ENCODE measurements at places on chromosomes 3 and 15.

GRCh38 chr15:61195116-61196002, 33.7 kb downstream of the RORA start:
- DNase-seq, result no peak

DNA sequence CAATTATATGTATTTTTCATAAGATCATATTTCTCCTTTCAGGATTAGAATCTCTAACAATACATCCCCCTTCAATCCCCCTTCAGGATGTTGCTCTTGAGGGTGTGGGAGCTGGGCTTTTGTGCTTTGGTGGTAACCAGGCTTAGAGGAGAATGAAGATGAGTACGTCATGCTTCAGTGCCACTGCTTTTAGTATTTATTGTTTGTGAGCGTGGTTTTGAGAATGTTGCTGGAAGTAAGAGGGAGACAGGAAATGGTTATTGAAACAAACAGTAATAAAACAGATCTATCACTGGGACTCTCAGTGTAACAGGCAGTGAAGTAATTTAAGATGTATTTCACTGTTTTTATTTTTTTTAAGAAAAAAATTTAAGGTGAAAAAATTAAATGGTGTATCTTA, 35.3 kb downstream of the GBE1 start:
- DNase-seq, result no peak

DNA sequence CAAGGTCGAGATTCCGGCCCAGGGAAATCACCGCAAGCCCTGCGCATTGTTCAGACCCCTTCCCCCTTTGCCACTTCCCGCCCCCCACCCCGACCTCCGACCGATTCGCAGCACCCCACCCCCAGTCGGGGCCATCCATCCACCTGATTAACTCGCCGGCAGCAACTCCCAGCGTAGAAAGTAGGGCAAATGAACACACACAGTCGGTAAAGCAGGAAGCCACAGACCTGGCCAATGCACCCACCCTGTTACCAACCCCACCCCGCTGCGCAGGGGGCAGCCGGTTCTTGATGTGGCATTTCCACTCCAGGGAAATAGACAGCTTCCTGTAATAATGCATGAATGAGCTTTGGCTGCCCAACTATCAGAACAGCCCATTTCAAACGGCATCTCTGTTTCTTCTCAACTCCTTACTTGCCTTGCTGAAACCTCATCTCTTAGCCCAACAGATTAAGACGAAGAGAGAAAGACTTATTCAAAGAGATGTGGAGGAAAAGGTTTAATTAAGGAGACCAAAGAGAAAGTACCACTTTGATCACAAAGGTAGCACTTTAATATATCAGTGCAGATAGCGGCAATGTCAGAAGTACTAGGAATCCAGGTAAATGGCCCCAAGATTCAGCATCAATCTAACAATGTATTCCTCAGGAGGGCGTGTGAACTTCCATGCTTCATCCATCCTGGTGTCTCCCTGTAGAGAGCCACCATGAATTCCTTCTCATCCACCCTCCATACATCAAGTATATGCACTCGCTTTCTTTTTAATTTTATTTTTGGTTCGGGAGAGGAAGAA, 1.9 kb downstream of the TNIK start:
- DNase-seq, result no peak

DNA sequence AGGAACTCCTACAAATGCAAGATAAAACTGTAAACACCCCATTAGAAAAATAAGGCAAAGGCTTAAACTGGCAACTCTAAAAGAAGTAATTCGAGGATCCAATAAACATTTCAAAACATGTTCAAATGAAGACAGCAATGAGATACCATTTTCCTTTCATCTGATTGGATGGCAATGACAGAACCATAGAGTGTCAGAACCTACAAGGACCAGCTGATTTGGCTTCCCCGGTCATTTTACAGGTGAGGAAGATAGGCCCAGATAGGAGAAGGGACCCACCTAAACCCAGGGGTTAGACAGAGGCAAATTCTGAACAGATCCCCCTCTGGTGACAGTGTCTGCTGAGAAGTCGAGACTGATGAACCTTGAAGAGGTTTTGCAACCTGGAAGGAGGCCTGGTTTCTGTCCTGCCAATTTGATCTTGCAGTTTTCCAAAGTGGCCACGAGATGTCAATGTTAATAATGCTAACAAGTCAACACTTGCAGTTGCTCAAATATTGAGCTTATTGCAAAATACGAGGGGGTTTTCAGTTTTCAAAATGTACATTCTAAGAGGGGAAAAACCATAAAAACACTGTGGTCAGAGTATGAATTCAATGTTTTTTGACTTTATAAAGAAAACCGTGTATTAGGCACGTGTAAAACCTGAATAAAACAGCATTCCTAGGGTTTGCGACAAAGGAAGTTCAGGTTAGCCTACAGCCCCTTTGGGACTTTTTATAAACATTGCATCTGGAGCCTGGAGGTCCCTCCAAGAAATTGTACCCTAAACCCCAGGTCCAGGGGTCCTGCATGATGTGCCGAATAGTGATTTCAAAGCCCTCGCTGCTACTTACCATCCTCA, 21.5 kb downstream of the CFAP161 start:
- peak; percentile 13 for DNase-seq

DNA sequence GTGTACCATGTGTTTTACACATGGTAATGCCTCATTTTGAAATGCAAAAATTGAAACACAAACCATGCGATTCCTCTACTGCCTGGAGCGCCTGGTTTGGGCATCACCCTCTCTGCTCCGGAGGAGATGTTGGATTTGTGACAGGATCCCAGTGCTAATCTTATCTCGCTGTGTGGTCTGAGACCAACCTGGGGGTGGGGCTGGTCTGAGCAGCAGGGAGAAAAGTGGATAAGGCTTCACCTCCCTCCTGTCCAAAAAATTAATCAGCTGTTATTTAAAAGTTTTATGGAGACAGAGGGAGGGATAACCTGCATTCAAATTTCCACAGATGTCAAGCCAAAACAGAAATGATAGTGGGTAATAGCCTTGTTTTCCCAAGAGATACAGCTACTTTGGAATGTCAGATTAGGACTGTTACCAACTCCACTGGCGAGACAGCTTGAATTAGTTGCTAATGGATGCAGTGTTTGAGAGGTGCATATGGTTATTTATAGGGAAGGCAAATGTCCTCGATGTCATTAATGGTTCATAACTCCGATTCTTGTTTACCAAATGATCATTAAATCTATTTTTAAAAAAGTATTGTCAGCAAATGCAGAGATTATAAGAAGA, 54.0 kb upstream of the SKOR1 start:
- DNase-seq, result no peak

- no peak for DNase-seq
Measured at GRCh38 chr3:119240101-119240590, 532 bp downstream of the B4GALT4 start.

- DNase-seq, result no peak
Measured at GRCh38 chr3:140931016-140931454, 10.6 kb upstream of the SLC25A36 start.

DNA sequence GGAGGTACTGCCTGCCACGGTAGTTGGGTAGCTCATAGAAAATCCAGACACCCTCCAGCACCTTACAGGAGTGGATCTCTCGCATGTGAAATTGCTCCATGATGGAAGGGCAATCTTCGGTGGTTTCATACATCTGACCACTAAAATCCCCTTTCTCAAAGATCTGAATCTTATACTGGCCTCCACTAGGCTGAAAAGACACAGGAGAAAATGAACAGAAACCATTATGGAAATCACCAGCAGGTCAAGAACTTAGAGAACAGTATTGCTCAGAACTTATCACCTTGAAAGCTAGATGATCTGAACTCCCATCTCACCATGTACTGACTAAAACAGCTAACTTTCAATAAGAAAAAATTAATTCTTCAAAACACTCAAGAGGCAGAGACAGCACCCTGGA, 5.4 kb downstream of the CRYGS start:
- no peak for DNase-seq

GRCh38 chr3:109548192-109548938, 211.0 kb upstream of the DPPA4 start:
- no peak for DNase-seq

DNA sequence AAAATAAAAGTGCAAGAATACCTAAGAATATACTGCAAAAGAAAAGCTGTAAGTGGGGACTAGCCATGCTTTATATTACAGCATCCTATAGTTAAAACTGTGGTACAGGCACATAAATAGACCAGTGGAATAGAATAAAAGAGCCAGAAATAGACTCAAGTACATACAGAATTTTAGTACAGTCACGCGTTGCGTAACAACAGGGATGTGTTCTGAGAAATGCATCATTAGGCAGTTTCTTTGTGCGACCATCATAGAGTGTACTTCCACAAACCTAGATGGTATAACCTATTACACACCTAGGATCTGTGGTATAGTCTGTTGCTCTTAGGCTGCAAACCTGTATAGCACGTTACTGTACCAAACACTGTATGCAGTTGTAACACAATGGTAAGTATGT, 61.8 kb downstream of the PCCB start:
- DNase-seq, result no peak
